ENCODE measurements at places on chromosomes 3 and 15.
A peak's percentile ranks its signal among the peaks of the same experiment; 100 is the strongest.

GRCh38 chr3:156206157-156206556 lies 85.8 kb downstream of the KCNAB1 start:
- H3K27ac ChIP-seq: no peak overlapping the region
- no peak for DNase-seq
- no peaks in the 10 kb centered on the region for H3K36me3 ChIP-seq
- H3K4me1 ChIP-seq: peaks cover 19% of the 10 kb centered on the region
- no peaks in the 10 kb centered on the region for H3K27me3 ChIP-seq

DNA sequence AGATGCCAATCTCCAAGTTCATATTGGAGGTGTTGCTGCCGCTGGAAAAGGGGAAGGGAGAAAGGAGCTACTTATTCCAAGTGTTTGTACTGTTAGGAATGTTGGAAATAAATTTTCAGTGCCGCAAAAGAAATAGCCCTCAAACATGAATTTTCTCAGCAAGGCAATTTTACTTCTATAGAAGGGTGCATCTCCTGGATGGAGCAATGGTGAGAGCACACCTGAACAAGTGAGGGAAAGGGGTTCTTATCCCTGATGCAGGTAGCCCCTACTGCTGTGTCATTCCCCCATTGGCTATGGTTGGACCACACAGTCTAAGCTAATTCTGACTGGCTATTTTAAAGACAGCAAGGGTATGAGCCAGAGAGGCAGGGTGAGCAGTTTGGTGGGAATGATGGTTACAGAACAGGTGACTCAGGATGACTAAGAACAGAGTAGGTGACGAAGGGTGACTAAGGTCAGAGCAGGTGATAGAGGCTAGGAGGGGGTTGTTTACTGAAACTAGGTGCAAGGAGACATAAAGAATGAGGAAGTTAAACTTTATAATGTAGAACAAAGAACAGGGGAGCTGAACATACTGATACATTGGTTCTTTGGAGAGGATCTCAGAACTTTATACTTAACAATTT lies 503.5 kb downstream of the EDEM1 start:
- no peak overlapping the region for H3K4me3 ChIP-seq
- no peak overlapping the region for H3K27ac ChIP-seq
- H3K36me3 ChIP-seq: no peaks in the 10 kb centered on the region

- no peak for DNase-seq
- no peak overlapping the region for H3K4me3 ChIP-seq
- no peak overlapping the region for H3K27ac ChIP-seq
Measured at GRCh38 chr3:190083635-190084034, 37.1 kb downstream of the P3H2 start.

GRCh38 chr3:59545374-59545773 lies 495.5 kb upstream of the CFAP20DC start:
- H3K27me3 ChIP-seq: no peaks in the 10 kb centered on the region
- H3K27ac ChIP-seq: no peak overlapping the region
- H3K36me3 ChIP-seq: no peaks in the 10 kb centered on the region
- no peak for DNase-seq

GRCh38 chr3:1251282-1252060 lies 158.6 kb downstream of the CNTN6 start:
- H3K4me3 ChIP-seq: no peak overlapping the region
- H3K36me3 ChIP-seq: no peaks in the 10 kb centered on the region
- no peak for DNase-seq
- no peak overlapping the region for H3K27ac ChIP-seq
- no peaks in the 10 kb centered on the region for H3K4me1 ChIP-seq

DNA sequence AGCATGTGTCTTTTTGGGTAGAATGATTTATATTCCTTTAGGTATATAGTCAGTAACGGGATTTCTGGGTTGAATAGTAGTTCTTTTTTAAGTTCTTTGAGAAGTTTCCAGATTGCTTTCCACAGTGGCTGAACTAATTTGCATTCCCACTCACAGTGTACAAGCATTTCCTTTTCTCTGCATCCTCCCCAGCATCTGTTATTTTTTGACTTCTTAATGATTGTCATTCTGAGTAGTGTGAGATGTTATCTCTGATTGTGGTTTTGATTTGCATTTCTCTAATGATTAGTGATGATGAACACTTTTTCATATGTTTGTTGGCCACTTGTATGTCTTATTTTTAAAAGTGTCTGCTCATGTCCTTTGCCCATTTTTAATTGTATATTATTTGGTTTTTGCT lies 337.6 kb downstream of the EFHB start:
- H3K4me1 ChIP-seq: no peaks in the 10 kb centered on the region
- H3K27me3 ChIP-seq: no peaks in the 10 kb centered on the region
- no peaks in the 10 kb centered on the region for H3K36me3 ChIP-seq
- H3K4me3 ChIP-seq: no peak overlapping the region

GRCh38 chr3:141933421-141934300 lies 57.2 kb downstream of the ATP1B3 start:
- no peak for DNase-seq
- H3K4me1 ChIP-seq: no peaks in the 10 kb centered on the region
- no peak overlapping the region for H3K27ac ChIP-seq
- peaks cover 2% of the 10 kb centered on the region for H3K36me3 ChIP-seq
- no peak overlapping the region for H3K4me3 ChIP-seq
- H3K27me3 ChIP-seq: no peaks in the 10 kb centered on the region

DNA sequence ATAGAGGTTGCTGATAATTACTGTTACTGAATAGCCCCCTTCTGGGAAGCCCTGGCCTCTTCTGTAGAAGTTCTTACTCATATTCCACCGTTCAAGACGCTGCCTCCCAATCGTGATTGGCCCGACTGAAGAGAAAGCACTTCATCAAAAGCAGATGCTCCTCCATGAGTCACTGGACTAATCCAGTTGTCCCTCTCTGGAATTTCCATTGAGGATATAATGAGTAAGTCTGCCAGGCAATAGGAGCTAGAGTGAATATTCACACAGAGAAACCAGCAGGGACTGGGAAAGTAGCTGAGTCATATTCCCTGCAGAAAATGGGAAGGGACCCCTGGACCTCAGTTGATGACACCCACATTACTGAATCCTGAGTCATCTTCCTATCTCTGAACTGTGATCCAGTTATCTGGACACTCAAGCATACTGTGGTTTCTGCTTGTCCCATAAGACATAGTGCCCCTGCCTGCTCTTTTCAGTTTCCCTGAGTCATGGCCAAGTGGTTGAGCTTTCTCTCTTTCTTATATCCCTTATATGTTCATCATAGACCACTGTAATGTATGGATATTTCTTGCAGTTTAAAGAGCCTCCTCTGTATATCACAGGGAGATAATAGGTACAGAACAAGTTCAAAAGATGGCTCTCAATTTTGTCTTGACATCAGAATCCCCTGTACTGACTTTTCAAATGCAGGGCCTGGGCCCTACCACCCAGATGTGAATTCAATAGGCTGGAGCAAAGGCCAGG lies 151.2 kb upstream of the CDIN1 start:
- no peak for DNase-seq
- no peaks in the 10 kb centered on the region for H3K27me3 ChIP-seq
- no peak overlapping the region for H3K4me3 ChIP-seq
- no peak overlapping the region for H3K27ac ChIP-seq
- H3K4me1 ChIP-seq: no peaks in the 10 kb centered on the region
- no peaks in the 10 kb centered on the region for H3K36me3 ChIP-seq

- DNase-seq: no peak
- no peak overlapping the region for H3K4me3 ChIP-seq
- no peaks in the 10 kb centered on the region for H3K4me1 ChIP-seq
- H3K27ac ChIP-seq: no peak overlapping the region
- H3K27me3 ChIP-seq: no peaks in the 10 kb centered on the region
Measured at GRCh38 chr15:87792250-87793040, 464.1 kb downstream of the NTRK3 start.

DNA sequence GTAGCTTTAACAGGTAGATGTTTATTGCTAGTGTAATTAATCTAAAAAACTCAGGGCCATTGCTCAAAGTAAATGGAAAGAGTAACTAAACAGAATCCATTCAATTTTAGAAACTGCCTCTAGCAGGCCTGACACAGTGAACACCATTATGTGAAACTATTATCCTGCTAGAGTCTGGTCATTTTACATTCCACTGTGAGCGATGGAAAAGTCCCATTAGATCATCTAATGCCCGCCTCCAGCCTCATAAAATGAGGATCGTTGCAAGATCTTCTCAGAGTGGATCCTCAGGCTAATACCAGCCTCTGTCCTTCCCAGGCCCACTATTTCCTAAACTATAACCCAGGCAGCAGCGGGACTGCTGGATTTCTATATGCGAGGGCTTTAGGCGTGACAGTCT lies 107.7 kb downstream of the WDR76 start:
- no peak for DNase-seq
- no peak overlapping the region for H3K27ac ChIP-seq
- H3K4me3 ChIP-seq: no peak overlapping the region
- no peaks in the 10 kb centered on the region for H3K27me3 ChIP-seq

DNA sequence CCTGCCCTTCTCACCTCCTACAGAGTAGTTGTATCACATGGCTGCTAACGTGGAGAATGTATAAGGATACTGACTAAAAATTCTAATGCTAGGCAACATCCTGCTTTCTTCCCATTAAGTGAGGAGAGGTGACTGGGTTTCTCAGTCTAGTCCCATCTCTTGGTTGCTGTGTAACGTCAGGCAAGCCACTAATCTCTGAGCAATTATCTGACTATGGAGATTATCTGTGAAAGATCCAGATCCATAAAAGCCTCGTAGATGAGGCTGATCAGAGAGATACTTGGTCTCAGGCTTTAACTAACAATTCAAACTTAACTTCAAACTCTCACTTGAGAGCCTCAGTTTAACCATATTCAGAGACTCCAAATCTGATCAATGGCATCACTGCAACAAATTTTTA lies 4.7 kb upstream of the RPS17 start:
- DNase-seq: no peak
- H3K4me3 ChIP-seq: no peak overlapping the region
- peaks cover 8% of the 10 kb centered on the region for H3K36me3 ChIP-seq
- H3K4me1 ChIP-seq: no peaks in the 10 kb centered on the region

DNA sequence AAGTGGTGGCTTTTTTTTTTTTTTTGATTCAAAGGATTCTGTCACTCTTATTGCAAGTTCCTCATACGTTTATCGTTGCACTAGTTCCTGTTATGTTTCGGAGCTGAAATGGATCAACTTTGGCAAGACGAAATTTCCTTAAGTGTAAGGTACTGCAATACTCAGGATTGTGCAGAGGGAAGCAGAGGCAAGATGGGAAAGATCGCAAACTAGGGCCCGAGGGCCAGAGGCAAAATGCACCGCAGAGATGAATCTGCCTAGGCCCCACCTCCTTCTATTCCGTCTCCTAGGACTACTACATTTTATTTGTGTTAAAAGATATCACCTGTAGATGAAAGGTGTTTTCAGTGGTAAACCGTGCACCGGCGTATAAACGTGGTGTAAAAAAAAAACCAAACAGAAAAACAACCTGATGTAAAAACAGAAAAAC lies 331 bp downstream of the RNU6-1 start:
- peaks cover 21% of the 10 kb centered on the region for H3K4me1 ChIP-seq
- peaks cover 9% of the 10 kb centered on the region for H3K27me3 ChIP-seq
- no peaks in the 10 kb centered on the region for H3K36me3 ChIP-seq
- no peak for DNase-seq

- H3K27me3 ChIP-seq: no peaks in the 10 kb centered on the region
- peak; percentile 34 for DNase-seq
- no peaks in the 10 kb centered on the region for H3K4me1 ChIP-seq
- no peaks in the 10 kb centered on the region for H3K36me3 ChIP-seq
Measured at GRCh38 chr15:28943611-28944230, 57.9 kb downstream of the APBA2 start.

GRCh38 chr3:52733256-52733891 lies 27.5 kb downstream of the SPCS1 start:
- no peak overlapping the region for H3K4me3 ChIP-seq
- H3K27ac ChIP-seq: no peak overlapping the region
- peaks cover 53% of the 10 kb centered on the region for H3K36me3 ChIP-seq
- H3K27me3 ChIP-seq: no peaks in the 10 kb centered on the region
- H3K4me1 ChIP-seq: no peaks in the 10 kb centered on the region
- DNase-seq: no peak

DNA sequence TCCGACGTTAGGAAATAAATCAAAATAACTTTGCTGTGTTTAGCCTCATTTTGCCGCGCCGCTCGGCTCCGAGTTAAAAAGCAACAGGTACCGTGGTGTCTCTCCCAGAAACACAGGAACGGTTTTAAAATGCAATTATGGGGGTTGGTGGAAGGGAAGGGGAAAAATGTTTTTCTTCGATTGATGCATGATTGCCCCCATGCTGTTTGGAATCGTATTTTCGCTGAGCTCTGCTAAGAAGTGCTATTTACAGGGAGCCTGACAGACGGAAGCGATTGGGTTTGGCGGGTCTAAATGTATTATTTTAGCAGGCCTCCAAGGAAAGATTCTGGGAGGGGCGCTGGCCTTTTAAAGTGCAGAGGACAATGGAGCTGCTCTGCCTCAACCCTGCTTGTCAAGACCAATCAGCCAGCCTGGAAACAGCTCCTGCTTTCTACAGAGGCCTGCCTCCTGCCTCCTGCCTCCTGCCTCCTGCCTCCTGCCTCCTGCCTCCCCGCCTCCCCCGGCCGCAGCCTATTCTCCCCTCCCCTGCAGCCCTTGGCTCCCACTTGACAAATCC lies 156.7 kb upstream of the TLE3 start:
- H3K27me3 ChIP-seq: no peaks in the 10 kb centered on the region
- H3K36me3 ChIP-seq: no peaks in the 10 kb centered on the region
- no peak overlapping the region for H3K27ac ChIP-seq

GRCh38 chr15:48493084-48493762 lies 152.3 kb downstream of the FBN1 start:
- no peaks in the 10 kb centered on the region for H3K27me3 ChIP-seq
- no peak for DNase-seq
- H3K36me3 ChIP-seq: peaks cover 37% of the 10 kb centered on the region
- no peaks in the 10 kb centered on the region for H3K4me1 ChIP-seq
- peak overlapping the region; percentile 62 for H3K27ac ChIP-seq

- H3K36me3 ChIP-seq: no peaks in the 10 kb centered on the region
- DNase-seq: no peak
- no peaks in the 10 kb centered on the region for H3K27me3 ChIP-seq
Measured at GRCh38 chr15:47570881-47571640, 146.2 kb upstream of the SEMA6D start.

DNA sequence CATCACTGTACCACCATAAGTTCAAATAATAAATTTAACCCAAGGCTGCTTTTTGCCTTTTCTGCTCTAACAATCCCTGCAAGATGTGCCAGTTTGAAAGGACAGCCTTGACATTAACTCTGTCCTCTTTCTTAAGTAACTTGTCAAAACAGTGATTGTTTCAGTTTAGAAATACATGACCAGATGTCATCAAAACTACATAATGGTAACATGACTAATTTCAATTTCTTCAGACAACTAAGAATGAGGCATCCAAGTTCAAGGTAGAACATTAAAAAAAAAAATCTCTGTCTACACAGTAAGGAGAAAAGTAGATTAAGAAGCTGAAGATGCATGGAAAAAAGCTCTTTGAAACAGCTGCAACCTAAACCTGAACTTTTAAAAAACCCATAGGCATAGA lies 47.4 kb downstream of the SHQ1 start:
- H3K27me3 ChIP-seq: no peaks in the 10 kb centered on the region
- DNase-seq: no peak
- no peaks in the 10 kb centered on the region for H3K4me1 ChIP-seq
- H3K36me3 ChIP-seq: no peaks in the 10 kb centered on the region
- H3K27ac ChIP-seq: no peak overlapping the region

- no peak for DNase-seq
- no peak overlapping the region for H3K27ac ChIP-seq
- no peaks in the 10 kb centered on the region for H3K4me1 ChIP-seq
- no peaks in the 10 kb centered on the region for H3K27me3 ChIP-seq
- no peaks in the 10 kb centered on the region for H3K36me3 ChIP-seq
- no peak overlapping the region for H3K4me3 ChIP-seq
Measured at GRCh38 chr15:34331809-34332208, 5.8 kb downstream of the SLC12A6 start.

Data from ascending aorta (tissue), 2 donors.